Osteocyte (in vitro differentiated cells): ENCODE measurements at places on chromosomes 3 and 15.

DNA sequence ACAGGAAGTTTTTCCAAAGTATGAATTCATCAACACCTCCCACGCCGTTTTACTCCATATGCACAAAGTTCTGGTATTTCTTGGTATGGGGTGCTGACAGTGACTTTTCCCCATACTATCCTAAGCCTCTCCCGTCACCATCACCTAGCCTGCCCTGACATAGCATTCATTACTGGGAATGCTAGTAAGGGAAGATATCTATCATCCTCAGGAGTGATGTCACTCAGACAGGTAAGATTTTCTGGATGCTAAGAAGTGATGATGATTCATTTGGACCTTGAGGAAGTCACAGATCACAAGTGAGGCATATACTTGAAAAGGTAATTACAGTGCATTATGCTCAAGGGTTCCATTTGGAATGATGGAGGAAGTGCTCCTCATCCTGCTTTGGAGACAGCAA is 355.1 kb upstream of the STAC start:
- no peak for DNase-seq

GRCh38 chr15:29021857-29022256 is 136.1 kb downstream of the APBA2 start:
- DNase-seq, result no peak

DNA sequence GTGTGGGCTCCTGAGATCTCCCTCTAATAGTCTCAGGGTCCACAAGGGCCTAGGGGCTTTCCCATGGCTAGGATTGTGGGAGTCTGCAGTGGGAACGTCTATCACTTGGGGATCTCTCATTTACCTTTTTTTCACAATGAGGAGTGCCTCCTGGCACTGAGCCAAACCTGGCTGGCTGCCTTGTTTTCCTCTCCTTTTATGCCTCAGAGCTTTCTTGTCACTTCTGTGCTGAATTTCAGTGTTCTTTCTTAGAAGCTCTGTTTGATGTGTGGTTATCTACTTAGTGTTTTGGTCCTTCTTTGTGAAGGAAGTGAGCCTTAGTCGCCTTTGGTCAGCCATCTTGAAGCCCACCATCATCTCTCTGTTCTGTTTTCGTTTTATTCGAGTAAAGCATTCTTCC is 33.9 kb downstream of the DOCK3 start:
- no peak for DNase-seq

DNA sequence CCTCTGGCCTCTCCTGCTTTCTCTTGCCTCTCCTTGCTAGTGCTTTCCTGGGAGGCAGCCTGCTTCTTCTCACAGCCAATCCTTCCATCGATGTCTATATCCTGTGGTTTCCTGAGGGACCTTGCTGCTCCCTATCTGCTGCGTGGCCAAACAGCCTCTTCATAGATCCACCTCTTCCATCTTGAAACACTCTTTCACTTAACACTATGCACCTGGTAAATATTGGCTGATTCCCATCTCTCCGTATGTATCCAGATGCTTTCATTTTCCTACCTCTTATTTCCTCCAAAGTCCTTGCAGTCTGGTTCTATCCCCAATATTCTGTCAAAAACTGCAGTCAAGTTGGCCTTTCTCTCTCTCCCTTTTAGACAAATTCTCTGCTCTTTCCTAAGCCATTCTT is 205.2 kb upstream of the CFAP20DC start:
- no peak for DNase-seq

DNA sequence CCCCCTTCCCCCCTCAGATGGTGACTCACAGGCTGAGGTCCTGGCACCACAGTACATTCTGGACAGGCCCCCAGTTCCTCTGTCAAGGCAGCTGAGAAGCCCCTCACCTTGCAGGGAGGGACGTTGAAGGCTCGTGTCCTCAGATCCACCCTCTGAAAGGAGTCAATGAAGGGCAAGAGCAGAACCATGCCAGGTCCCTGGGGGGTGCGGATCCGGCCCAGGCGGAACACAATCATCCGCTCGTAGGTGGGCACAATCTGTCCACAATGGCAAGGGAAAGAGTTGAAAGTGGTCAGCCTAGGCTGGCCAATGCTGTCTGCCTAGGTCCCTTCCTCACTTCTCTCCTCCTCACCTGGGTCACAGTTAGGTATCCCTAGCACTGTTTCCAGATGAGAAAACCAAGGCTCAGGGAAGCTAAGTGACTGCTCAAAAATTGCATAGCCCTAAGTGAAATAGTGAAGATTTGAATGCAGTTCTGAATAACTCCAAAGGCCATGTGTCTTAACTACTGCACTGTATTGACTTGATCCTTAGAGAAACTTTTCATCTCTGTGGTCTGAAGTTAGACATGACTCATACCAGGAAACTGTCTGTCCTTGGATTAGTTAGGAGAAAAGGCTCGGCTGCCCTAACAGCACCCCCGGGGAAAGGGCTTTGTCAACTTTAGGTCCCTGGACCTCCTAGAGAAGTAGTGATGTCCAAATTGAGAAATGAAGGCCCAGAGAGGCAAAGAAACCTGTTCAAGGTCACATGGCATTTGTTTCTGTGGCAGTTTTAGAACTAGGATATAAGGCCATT is 2.9 kb downstream of the STOML1 start:
- no peak for DNase-seq

GRCh38 chr3:26962492-26963360 is 340.2 kb downstream of the LRRC3B start:
- no peak for DNase-seq

DNA sequence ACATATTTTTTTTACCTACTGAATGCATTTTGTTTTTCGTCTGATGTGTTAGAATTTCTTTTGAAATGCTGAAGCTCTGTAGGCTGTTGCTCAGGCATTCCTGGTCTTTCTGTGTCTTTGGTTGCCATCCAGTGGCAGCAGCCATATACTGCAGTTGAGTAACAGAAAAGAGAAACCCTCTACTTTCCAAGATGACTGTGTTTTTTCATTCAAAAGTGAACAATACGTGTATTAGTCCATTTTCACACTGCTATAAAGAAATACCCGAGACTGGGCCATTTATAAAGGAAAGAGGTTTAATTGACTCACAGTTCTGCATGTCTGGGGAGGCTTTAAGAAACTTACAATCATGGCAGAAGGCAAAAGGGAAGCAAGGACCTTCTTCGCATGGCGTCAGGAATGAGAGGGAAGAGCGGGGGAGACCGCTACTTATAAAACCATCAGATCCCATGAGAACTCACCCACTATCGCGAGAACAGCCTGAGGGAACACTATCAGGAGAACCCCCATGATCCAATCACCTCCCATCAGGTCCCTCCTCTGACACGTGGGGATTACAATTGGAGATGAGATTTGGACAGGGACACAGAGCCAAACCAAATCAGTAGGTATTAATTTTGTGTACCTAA is 4.7 kb upstream of the GOLGA8B start:
- no peak for DNase-seq

GRCh38 chr3:133930341-133930933 is 34.8 kb upstream of the RAB6B start:
- peak; percentile 70 for DNase-seq

DNA sequence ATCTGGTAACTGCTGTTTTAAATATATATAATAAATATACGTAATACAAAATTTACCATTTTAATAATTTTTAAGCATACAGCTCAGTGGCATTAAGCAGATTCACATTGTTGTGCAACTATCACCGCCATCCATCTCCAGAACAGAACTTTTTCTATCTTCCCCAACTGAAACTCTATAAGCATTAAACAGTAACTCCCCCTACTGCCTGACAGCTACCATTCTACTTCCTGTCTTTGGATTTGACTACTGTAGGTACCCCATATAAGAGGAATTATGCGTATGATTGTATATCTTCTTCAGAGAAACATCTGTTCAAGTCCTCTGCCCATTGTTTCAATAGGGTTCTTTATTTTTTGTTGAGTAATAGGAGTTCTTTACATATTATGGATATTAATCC is 36.8 kb downstream of the EID1 start:
- no peak for DNase-seq

- peak; percentile 82 for DNase-seq
Observed at GRCh38 chr3:127671523-127672428, 976 bp upstream of the ABTB1 start.

DNA sequence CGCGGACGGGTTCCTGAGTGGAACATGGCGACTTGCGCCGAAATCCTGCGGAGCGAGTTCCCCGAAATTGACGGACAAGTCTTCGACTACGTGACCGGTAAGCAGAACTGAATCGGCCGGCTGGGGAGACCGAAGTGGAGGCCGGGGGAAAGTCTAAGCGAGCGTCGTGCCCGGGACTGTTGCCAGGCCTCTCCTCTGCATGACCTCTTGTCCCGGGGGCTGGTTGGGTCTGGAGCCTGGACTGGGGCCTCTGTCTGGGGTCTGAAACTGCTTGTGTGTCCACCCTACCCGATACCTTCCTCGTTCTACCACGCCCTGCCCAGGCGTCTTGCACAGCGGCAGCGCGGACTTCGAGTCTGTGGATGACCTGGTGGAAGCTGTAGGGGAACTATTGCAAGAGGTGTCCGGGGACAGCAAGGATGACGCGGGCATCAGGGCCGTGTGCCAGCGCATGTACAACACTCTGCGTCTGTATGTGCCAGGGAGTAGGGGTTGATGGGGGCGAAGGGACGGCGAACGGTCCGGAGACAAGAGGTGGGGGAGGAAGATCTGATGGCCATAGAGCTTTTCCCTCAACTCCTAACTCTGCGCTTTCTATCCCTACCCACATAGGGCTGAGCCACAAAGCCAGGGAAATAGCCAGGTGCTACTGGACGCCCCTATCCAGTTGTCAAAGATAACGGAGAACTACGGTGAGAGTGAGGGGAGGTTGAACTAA is at the start of gene ABCF3:
TSS of gene ABCF3 (plus strand) at position 16 of the 718 bp plus-strand sequence. CDS start at position 25, 9 bp downstream.
- no peak for DNase-seq

- DNase-seq, result no peak
Observed at GRCh38 chr3:74564560-74564959, 49.9 kb downstream of the CNTN3 start.

GRCh38 chr3:196280689-196281440 is 6.7 kb downstream of the PCYT1A start:
- DNase-seq, result no peak

DNA sequence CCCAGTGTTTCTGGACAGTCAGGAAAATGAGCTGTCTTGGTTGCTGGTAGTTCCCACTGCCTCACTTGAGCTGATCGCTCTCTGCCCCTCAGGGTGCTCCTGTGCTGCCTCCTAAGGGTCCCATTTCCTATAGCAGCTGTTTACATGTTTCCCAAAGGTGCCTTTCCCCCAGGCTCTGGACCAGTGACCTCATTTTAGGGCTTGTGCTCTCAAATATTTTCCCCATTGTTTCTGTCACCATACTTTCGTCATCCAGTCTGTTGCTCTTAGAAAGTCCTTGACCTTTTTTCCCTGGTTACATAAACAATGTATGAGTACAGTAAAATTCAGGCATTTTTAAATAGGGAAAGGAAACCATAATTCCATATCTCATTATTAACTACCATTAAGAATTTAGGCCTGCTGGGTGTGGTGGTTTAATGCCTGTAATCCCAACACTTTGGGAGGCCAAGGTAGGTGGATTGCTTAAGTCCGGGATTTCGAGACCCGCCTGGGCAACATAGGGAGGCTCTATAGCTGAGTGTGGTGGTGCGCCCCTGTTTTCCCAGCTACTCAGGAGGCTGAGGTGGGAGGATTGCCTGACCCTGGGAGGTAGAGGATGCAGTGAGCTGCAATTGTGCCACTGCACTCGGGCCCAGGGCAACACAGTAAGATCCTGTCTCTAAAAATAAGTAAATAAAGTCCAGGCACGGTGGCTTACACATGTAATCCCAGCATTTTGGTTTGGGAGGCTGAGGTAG is 11.7 kb downstream of the RAD54L2 start:
- DNase-seq, result no peak

DNA sequence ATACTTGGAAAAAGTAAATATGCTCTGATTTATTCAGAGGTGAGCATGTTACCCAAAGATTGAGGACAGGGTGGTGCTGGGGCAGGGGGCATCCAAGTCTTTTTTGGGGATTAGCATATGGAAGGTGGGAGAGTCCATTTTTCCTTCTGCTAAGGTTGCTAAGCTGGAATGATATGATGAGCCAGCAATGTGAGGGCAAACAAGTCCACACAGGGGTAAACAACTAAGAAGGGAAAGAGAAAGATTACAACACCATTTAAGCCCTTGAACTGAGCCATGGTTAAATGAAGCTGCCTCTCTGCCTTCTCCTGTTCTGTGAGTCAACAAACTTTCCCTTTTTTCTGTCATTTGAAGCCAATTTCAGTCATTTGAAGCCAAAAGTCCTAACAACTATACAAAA is 89.0 kb downstream of the RPL22L1 start:
- DNase-seq, result no peak

GRCh38 chr3:126568776-126569342 is 10.1 kb upstream of the C3orf22 start:
- no peak for DNase-seq

GRCh38 chr3:64828276-64828675 is 140.5 kb upstream of the ADAMTS9 start:
- no peak for DNase-seq

GRCh38 chr3:140198242-140198641 is 263.3 kb downstream of the CLSTN2 start:
- no peak for DNase-seq

GRCh38 chr3:4709341-4709740 is 216.2 kb downstream of the ITPR1 start:
- DNase-seq, result no peak

DNA sequence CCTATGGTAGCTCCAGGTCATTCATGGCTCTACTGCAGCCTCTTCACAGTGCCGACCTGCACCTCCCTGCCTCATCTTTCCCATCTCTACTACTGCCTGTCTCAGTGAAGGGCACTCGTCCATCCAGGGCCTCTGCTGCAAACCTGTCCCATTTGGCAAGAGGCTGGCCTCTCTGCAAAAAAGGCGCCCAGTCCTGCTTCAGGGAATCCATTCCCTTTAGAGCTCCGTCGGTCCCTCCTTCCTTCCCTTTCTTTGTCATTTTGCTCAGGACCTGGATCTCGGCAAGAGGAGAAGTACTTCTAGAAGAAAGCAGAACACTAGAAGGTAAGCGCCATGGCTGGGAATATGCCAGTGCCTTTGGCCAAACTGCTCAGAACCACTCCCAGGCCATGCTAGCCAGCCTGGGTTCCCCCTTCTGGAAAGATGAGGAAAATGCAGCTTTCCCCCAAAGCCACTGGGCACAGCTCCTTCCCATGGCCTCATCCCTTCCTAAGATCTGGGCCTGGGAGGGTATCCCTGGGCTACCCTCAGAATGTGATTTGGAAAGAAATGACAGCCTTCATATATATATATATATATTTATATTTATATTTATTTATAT is 6.4 kb upstream of the ISL2 start:
- peak; percentile 85 for DNase-seq

DNA sequence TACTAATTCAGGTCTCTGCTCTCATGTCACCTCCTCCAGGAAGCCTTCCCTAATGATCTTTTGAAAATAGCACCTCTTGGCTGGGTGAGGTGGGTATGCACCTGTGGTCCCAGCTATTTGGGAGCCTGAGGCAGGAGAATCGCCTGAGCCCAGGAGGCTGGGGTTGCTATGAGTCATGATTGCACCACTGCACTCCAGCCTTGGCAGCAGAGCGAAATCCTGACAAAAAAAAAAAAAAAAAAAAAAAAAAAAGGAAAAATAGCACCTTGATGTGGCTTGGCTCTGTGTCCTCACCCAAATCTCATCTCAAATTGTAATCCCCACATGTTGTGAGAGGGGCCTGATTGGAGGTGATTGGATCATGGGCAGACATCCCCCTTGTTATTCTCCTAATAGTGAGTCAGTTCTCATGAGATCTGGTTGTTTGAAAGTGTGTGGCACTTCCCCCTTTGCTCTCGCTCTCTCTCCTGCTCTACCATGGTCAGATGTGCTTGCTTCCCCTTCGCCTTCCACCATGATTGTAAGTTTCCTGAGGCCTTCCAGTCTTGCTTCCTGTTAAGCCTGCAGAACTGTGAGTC is 11.2 kb upstream of the RNU6-1 start:
- DNase-seq, result no peak
